ENCODE measurements at places on chromosomes 11 and 22. TPM values are rescaled to one million over a fixed set of nuclear protein-coding genes. Genes with fewer than 3 reads are reported as not detected.

- no peak for DNase-seq
- peaks cover 8% of the 10 kb centered on the region for H3K4me1 ChIP-seq
- H3K27me3 ChIP-seq: no peaks in the 10 kb centered on the region
- H3K27ac ChIP-seq: no peak overlapping the region
Measured at GRCh38 chr22:28936200-28936599, 52.8 kb downstream of the ZNRF3 start.

GRCh38 chr11:65180877-65181568 is 705 bp upstream of the CAPN1 start:
- peaks cover 18% of the 10 kb centered on the region for H3K4me1 ChIP-seq
- peak overlapping the region; percentile 91 for H3K4me3 ChIP-seq
- peak overlapping the region; percentile 76 for H3K27ac ChIP-seq
- DNase-seq: peak; percentile 74

DNA sequence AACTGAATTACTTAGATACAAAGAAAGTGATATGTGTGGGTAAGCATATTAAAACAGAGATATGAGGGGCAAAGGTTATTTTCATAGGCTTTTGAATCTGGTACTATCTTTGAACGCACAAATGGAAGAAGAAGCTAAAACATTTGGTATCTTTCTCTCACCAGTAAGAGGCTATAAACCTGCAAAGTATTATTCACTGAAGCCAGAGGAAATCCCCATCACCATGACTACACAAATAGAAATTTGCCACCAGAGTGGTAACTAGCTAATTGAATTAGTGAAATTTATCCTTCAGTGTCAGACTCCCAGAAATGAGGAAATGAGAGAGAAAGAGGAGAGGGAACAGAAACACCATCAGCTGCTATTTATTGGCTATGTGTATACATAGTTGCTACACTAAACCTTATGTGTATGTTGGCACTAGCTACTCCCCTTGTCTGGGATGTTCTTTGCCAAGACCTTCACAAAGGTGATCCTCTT is 503.4 kb downstream of the DLG2 start:
- no peaks in the 10 kb centered on the region for H3K27me3 ChIP-seq
- H3K4me1 ChIP-seq: no peaks in the 10 kb centered on the region
- no peak overlapping the region for H3K4me3 ChIP-seq
- H3K27ac ChIP-seq: no peak overlapping the region

DNA sequence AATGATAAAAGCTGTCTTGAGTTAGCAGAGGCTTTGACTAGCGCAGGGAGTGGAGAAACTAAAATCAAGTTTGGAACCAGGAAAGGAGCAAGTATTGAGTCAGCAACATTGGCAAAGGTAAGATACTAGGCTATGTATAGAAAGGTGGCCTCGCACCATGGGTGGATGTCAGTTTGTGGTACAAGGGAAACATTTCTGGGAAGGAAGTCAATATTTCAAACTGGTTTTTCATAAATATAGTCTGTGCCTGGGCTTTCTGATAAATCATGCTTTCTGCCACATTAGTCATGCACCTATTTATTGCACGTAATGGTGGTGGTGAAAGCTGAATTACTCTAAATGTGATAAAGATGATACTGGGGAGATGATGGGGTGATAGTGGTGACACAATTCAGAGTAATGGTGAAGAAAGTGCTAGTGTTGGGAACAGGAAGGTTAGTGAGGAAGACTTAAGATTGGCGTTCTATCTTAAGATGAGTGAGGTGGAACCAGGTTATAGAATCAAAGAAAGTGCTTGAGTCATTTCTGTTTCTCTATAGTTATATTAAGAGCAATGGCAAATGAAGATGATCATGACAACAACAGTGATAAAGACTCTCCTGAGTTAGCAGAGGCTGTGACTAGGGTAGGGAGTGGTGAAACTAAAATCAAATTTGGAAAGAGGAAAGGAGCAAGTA is 729.0 kb downstream of the FAM181B start:
- H3K36me3 ChIP-seq: no peaks in the 10 kb centered on the region
- no peaks in the 10 kb centered on the region for H3K4me1 ChIP-seq
- H3K27me3 ChIP-seq: no peaks in the 10 kb centered on the region

NXPE2 gene
- total RNA-seq: 0.05 TPM

GRCh38 chr11:73249304-73249703 is 22.8 kb upstream of the P2RY6 start:
- no peak for DNase-seq
- H3K4me1 ChIP-seq: no peaks in the 10 kb centered on the region
- no peaks in the 10 kb centered on the region for H3K27me3 ChIP-seq
- no peaks in the 10 kb centered on the region for H3K36me3 ChIP-seq
- H3K4me3 ChIP-seq: no peak overlapping the region
- H3K27ac ChIP-seq: no peak overlapping the region

SLC17A6 gene
- not detected for total RNA-seq

SCGB1D2 gene
- total RNA-seq: not detected

CADM1 gene
- total RNA-seq: 13.0 TPM

IRAG1 gene
- 4.4 TPM for total RNA-seq

DNA sequence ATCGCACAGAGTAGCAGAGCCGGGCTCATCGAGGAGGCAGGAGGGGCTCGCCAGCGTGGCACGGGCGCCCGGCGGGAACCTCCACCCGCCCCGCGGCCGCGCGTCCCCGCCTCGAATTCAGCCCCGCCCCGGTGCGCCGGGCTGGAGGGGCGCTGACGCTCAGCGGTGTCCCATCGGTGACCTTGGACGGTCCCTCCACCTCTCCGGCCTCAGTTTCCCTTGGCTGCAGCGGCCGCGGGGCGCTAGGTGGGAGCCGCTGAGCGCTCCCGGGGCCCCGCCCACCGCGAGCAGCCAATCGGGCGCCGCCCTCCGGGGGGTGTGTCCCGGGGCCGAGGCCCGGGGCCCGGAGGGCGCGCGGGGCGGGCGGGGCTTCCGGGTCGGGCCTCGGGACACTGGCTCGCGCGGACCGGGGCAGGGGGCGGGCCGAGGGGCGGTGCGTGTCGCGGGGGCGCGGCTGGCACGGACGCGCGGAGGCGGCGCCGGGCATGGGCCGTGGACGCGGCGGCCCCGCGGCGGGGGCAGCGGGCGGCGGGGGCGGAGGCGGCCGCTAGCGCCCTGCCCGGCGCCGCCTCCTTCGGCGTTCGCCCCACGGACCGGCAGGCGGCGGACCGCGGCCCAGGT is at the start of gene PPARA:
Gene PPARA, plus strand, starts transcription at position 493 of the 621 bp plus-strand sequence. CDS start 47,858 bp downstream, outside the sequence.
- peak; percentile 94 for DNase-seq
- peaks cover 69% of the 10 kb centered on the region for H3K4me1 ChIP-seq
- peak within 1 kb of the TSS; percentile 84 for H3K4me3 ChIP-seq
- peak within 1 kb of the TSS; percentile 96 for H3K27ac ChIP-seq
- H3K36me3 ChIP-seq: no peaks in the 10 kb centered on the region
- no peaks in the 10 kb centered on the region for H3K27me3 ChIP-seq

CDC45 gene
- 0.33 TPM for total RNA-seq

All from liver (tissue), 10 donors.